Tongue (tissue), 3 donors: ENCODE measurements at places on chromosomes 16 and 17. TPM values are rescaled to one million over a fixed set of nuclear protein-coding genes. Genes with fewer than 3 reads are reported as not detected.

Gene CD300LB
- 0.31 TPM for total RNA-seq

Gene TNS4
- 10.4 TPM for total RNA-seq

DNA sequence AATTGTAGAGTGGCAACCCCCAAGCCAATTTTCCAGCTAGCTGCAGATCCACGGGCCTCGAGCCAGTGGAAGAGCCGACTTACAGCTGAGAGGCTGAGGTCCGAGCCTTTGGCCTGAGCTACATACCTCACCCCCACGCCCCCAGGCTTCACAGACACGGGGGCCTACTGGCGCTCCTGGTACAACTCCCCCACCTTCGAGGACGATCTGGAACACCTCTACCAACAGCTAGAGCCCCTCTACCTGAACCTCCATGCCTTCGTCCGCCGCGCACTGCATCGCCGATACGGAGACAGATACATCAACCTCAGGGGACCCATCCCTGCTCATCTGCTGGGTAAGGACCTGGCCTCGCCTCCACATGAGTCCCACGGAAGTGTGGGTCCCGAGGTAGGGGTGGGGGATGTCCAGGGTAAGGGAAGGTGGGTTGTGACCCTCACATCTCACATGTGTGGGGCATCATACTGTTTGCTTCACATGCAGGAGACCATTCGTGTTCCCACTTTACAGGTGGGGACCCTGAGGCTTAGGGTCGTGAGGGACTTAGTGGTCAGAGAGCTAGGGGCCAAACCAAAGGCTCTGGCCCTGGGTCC, 3.4 kb downstream of the ACE start:
- no peak for DNase-seq

Gene CACNG1
- 44.4 TPM for total RNA-seq

- no peak for DNase-seq
These were observed 1.5 kb upstream of the SPIRE2 start for GRCh38 chr16:89826531-89827382.

DNA sequence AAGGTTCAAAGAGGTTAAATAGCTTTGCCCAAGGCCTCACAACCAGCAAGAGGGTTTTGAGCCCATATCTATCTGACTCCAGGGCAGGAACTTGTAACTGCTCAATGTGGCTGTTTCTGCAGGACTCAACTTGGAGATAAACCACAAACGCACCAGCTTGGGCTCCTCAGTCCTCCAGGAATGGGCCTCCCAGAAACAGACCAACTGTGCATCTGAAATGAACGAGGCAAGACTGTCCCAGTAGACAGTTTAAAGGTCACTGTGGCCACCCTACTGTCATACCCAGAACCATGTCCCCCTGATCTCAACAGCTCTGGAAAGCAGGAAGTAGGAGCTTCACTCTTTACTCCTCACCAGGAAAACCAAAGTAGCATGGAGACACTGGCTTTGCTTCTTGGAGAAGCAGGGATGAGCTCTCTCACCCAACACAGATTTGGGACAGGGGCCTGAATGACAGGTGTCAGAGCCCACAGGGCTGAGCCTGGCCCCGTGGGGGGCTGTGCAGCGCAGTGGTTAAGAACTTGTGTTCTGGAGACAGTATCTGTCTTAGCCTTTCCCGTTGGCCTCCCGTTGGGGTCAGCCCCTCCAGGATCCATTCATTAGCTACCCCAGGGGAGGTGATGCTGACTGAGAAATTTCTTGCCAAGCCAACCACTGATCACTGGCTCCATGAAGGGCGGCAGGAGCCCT, 2.3 kb upstream of the CALB2 start:
- DNase-seq: no peak

DNA sequence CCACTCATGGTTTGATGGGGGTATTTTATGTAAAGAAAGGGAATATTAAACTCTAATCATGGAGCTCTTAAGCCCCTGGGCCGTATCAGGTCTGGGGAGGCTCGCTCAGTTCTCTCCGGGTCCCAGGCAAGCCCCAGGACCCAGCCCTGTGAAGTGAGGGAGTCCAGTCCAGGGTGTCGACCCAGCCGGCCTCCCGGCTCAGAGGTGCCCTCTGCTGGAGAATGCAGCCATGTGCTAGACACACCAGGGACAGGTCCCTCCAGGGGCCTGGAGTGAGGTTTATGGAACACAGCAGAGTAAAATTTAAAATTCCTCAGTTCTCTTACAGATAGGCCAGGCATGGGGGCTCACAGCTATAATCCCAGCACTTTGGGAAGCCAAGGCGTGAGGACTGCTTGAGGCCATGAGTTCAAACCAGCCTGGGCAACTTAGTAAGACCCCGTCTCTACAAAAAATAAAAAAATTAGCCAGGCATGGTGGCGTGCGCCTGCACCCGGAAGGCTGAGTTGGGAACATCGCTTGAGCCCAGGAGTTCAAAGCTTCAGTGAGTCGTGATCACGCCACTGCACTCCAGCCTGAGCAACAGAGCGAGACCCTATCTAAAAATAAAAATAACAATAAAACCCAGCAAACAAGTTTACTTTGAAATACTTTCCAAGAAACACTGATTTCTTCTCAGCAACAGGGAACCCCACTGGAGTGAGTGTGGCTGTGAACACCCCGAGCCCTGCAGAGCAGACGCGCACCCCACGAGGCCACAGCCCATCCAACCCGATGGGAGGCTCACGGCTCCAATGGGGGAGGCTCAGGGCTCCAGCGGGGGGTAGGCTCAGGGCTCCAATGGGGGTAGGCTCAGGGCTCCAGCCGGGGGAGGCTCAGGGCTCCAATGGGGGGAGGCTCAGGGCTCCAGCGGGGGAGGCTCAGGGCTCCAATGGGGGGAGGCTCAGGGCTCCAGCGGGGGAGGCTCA, 72.2 kb downstream of the ZNF778 start:
- DNase-seq: peak; percentile 68

Gene FLCN
- 58.9 TPM for total RNA-seq

GRCh38 chr17:80904036-80904753, 87.4 kb upstream of the CHMP6 start:
- peak; percentile 46 for DNase-seq

DNA sequence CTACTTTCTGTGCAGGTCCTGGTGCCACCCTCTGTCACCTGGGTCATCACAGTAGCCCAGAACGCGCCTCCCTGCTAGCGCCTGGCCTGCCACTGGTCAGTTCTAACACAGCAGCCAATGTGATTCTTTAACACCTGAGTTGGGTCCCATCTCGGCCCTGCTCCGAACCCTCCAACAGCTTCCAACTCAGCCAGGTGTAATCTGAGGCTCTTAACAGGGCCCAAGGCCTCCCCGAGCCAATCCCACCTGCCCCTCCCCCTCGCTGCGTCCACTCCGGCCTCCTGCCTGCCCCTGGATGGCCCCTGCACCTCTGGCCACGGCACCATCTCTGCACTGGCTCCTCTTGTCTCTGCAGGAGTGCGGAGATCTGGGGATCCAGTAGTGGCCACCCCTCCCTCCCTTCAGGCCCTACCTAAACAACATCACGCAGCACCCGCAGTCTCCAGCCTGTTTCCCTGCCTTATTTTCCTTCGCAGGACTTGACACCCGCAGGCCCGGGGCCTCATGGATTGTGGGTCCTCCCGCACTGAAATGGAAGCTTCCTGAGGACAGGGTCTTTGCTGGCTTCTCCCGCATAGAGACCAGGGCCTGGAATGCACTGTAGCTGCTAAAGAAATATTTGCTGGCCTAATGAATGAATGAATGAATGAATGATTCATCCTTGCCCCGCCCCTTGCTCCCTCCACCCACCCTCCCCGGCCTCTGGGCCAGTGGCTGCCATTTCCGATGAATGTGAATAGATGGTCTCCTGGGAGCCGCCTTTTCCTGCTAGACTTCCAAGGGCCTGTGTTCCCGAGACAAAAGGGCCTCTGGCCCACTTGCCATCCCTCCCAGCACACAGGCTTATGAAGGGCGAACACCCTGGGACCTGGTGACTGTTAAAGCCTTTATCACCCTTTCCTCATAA, 174.8 kb upstream of the FOXF1 start:
- DNase-seq: no peak

Gene RASD1
- total RNA-seq: 14.5 TPM

GRCh38 chr17:78706271-78706915, 75.7 kb downstream of the CYTH1 start:
- peak; percentile 42 for DNase-seq

GRCh38 chr17:9837551-9838471, 12.1 kb downstream of the GLP2R start:
- no peak for DNase-seq

GRCh38 chr16:74304164-74304834, 7.7 kb downstream of the PSMD7 start:
- DNase-seq: no peak

DNA sequence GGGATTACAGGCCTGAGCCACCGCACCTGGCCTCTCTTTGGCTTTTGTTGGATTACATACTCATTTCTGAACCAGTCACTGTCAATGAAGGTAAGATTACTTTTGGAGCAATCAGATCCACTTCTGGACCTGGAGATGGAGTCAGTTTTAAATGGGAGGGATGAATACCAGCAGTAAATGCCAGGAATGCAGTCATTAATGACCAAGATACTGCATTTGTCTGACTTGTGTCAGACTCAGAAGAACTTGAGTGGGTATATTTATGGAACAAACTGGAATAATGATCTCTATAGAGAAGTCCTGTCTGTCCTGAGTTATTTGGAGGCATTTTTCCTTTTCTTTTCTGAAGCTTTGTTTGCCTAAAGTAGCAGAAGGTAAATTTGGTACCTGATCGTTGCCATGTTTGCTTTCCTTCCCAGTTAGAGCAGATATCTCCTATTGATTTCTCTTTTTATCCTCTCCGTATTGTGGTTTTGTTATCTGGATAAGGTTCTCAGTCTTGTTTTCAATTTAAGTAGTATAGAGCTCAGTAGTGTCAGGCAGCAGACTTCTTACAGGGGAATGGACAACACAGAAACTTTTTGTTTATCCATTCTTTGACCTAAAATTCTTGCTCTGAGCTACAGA, 10.7 kb downstream of the NLK start:
- no peak for DNase-seq

DNA sequence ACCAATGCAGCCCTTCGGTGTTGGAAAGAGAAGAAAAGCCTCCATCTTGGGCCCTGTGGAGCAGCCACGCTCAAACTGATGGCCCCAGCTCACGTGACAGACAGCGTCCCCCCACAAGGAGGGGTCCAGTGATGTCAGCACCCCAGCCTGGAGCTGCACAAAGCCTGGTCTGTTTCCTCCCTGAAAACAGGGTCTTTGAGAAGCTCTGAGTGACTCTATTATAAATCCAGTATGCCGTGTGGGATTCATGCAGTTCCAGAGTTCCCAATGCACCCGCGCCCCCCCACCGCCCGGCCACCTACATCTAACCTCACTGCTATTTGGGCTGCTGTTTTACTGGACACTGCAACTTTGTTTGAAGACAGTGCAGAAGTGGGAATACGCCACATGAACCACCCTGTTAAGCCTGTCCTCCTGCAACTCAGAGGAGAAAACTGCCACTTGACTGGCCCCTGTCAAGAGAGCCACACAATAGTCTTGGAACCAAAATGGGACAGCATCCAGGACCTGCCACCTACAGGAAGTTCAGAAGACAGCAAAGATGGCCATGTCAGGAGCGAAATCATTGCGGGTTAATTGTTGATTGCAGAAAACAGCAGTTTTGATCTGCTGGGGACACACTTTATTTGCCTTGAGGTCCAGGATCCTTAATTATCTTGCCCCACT, 33.1 kb downstream of the PMP22 start:
- no peak for DNase-seq

GRCh38 chr16:9780831-9781230, 401.4 kb downstream of the GRIN2A start:
- no peak for DNase-seq

Gene CBX2
- total RNA-seq: 7.0 TPM

GRCh38 chr16:86039606-86040005, 140.6 kb downstream of the IRF8 start:
- DNase-seq: no peak

Gene TM4SF5
- total RNA-seq: not detected

DNA sequence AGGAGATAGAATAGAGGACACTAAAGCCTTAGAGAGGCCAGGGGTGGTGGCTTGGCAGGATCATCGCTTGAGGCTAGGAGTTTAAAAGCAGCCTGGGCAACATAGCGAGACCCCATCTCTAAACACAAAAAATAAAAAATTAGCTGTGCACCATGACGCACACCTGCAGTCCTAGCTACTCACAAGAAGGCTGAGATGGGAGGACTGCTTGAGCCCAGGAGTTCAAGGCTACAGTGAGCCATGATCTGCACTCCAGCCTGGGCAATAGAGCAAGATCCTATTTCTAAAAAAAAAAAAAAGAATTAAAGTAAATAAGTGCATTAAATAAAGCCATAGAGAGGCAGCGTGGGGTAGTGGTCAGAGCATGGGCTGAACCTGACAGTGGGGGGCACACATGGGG, 19.1 kb downstream of the SBK1 start:
- DNase-seq: no peak

DNA sequence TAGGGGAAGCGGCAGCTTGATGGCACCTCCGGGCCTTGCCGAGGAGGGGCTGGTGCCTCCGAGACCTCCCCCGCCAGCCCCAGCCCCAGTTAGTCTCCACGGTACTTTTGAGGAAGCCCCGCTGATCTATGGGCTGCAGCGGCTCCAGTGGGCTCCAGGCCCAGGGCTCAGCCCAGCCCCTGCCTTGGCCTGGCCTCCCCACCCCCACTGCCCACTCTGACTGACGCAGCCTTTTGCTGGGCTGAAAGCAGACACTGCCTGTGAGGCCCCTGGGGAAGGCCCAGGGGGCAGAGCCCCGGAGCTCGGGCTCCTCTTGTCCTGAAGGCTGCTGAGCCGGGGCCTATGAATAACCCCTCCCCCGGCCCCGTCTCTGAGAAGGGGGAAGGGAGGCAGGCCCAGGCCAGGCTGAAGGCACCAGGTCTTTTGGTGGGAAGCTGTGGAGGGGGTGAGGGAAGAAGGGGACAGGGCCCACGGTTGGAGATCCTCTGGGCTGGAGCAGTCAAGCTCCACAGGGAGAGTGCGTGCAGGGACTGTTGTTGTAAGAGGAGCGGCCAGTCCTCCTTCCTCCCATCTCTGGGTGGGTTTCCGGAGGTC, 7.5 kb upstream of the SMTNL2 start:
- DNase-seq: peak; percentile 82

DNA sequence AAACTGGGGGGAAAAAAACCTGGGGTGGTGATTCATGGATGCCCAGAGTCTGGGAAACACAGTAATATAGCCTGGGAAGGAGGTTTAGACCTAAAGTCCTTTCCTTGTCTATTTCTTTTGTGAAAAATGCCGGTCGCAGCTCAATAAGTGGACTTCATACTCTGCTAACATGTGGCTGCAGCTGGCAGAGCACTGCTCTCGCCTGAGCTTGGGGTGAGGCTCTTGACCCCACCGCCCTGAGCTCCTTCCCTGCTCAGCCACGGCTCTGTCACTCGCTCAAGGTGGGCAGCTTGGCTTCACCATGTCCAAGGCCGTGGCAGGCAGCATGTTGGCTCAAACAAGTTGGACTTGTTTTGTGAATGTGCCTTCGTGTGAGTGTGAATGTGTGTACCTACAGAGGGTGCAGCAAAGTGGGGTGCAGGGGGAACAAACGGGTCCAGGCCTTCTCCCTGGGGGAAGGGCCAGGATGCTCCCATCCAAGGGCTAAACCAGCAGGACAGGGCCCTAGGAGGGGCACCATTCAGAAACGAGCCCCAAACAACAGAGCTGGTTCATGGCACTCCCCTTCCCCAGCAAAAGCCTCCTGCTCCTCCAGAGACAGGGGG, 4.9 kb downstream of the FA2H start:
- no peak for DNase-seq

- peak; percentile 41 for DNase-seq
These were observed 268.1 kb downstream of the IRF8 start for GRCh38 chr16:86167061-86167460.

- DNase-seq: peak; percentile 92
These were observed at the start of gene SRCAP for GRCh38 chr16:30698816-30699614. SRCAP (plus strand) TSS chr16:30699171; CDS start chr16:30700825, 1,654 bp downstream.
